ENCODE measurements at places on chromosomes 5 and 9. TPM values are rescaled to one million over a fixed set of nuclear protein-coding genes. Genes with fewer than 3 reads are reported as not detected.

Gene BICD2
- 30.6 TPM for total RNA-seq

Gene ISL1
- total RNA-seq: 1.1 TPM

Gene RXFP3
- not detected for total RNA-seq

Gene TMEM174
- not detected for total RNA-seq

Gene ANKRD31
- under 0.01 TPM for total RNA-seq

Gene INSL4
- total RNA-seq: not detected

Gene PRLR
- 1.9 TPM for total RNA-seq

Gene PFN3
- not detected for total RNA-seq

Gene CCNO
- not detected for total RNA-seq

Gene OR1Q1
- total RNA-seq: not detected

Gene SHISAL2B
- not detected for total RNA-seq

Gene DPM2
- total RNA-seq: 6.0 TPM

Gene PTPRD
- 6.3 TPM for total RNA-seq

Gene IL5
- total RNA-seq: not detected

Gene PCDHB5
- 6.5 TPM for total RNA-seq

Gene KIF4B
- total RNA-seq: not detected

Gene KCNN2
- total RNA-seq: 8.2 TPM

Gene BHMT
- total RNA-seq: 0.41 TPM

Gene PTAR1
- total RNA-seq: 79.6 TPM

Gene FOXD4L3
- total RNA-seq: not detected

Gene SAXO1
- total RNA-seq: under 0.01 TPM

Gene F12
- total RNA-seq: 0.36 TPM

Gene GAPVD1
- 182 TPM for total RNA-seq

Gene SURF2
- 18.5 TPM for total RNA-seq

Gene SLCO6A1
- not detected for total RNA-seq

Gene TRIM36
- total RNA-seq: 1.1 TPM

Gene GABRG2
- 1.3 TPM for total RNA-seq

Gene SPINK5
- total RNA-seq: not detected

Gene SOHLH1
- total RNA-seq: not detected

Gene SLC22A4
- total RNA-seq: 1.1 TPM

Gene NUTM2F
- not detected for total RNA-seq

Gene ALDH1A1
- total RNA-seq: 269 TPM

Gene LRRC19
- total RNA-seq: not detected

Gene HMGXB3
- 22.7 TPM for total RNA-seq

Gene SCGB3A2
- total RNA-seq: not detected

Gene GNE
- total RNA-seq: 28.2 TPM

Gene GABRA6
- total RNA-seq: not detected

Gene TMEM215
- total RNA-seq: not detected

Gene PRR16
- total RNA-seq: 5.8 TPM

Gene ADAMTSL2
- total RNA-seq: 0.33 TPM

Gene FOXD4L6
- total RNA-seq: not detected

Gene PSD2
- total RNA-seq: 0.28 TPM

Gene PTGDS
- total RNA-seq: 11.8 TPM
